ENCODE measurements at places on chromosomes 3 and 15.
A peak's percentile ranks its signal among the peaks of the same experiment; 100 is the strongest.

DNA sequence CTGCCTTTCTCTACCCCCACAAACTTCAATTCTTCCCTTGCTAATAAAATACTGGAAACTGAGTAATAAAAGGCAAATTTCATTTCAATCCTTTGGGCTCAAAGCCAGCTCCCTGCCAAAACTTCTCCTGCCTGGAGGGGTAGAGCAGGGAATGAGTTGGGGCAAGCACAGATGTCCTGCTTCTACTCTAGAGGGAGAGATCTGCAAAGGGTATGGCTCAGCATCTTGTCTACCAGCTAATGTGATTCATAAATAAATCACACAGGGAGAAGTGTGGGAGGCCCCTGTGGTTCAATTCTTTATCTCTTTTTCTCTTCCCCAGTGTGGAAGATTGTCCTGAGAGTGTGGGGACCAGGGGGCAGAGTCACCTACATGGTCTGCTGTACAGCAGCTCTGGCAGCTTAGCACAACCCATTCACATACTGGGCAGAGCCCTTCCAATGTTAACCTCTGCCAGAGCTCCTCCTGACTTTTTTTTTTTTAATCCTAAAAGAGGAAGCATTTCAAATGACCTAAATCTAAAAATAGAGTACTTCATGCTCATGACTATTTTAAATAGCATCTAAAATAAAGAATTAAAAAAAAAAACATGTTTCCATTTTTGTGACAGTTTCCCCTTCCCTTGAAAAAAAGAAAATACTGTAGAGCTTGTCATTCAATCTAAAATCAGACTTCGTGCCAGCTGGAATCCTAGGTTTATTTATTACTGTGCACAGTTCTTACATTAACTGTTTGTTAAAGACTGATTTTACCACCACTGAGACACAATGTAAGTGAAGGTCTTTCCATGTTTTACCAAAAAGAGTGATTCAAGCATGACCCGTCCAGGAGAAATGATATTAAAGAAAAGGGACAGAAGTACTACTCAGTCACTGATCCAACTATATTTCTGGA, 1083.7 kb upstream of the CFAP20DC start:
- DNase-seq = no peak

- no peak for DNase-seq
Observed at GRCh38 chr3:190495796-190496195, 18.1 kb upstream of the IL1RAP start.

- no peak for DNase-seq
Observed at GRCh38 chr3:122099255-122099654, 44.1 kb downstream of the CD86 start.

GRCh38 chr3:194925614-194926013, 239.9 kb downstream of the FAM43A start:
- DNase-seq = no peak

DNA sequence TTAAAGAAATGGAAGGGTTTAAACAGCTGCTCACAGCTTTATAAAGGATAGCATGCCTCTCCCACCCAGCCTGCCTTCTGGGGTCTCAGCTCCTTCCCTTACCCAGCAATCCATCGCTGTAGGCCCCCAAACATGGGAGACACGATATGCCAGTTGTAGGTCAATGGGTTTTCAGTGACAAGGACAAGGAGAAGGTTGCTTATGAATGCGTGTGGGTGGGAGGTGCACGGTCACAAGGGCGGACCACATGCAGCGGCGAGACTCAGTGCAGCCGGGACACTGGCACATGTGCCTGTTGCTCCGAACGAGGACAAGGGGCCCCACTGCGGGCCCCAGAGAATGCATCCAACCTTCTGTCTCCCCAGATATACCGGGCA, 67.0 kb downstream of the MGLL start:
- no peak for DNase-seq

DNA sequence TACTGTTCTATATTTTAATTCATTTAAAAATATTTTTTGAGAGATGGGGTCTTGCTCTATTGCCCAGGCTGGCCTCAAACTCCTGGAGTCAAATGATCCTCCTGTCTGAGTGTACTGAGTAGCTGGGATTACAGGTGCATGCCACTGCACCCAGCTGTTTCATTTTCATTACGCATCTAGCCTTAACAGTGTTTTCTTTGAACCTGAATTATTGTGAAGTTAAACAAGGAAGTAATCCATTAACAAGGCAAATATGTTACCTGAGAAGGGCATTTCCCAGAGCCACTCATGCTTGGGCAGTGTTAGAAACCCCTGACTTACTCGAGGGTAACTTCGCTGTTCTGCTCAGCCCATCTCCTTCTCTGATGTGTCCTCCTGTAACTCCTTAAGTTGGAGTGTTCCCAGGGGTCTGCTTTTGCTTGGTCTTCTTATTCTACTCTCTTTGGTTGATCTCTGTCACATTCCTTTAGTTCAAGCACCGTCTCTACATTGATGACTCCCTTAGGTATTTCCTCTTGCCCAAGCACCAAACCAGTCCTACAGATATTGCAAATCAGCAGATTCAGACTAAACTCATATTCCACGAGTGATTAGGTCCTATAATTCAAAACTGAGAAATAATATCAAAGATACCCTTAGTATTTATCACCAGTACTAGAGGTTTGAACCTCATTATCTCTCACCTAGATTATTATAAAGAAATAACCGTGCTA, 107.9 kb downstream of the STAC start:
- peak; percentile 86 for DNase-seq

- DNase-seq = no peak
Observed at GRCh38 chr15:89806559-89807550, 7.8 kb downstream of the ANPEP start.

DNA sequence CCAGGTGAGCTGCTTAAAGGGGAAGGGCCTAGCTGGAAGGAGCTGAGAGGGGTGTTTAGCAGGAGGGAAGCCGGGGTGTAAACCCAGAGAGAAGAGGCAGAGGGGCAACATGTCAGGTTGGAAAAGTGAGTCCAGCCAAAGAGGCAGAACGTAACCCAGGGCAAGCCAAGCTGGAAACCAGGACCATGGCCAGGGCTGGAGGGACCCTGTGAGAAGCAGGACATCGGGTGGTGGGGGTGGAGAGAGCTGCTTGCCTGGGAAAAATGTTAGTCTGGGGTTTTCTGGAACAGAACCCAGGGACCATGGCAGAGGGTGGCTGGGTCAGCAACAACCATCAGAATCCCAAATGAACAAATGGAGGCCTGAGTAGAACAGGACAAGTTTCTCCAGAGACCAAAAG, 32.6 kb downstream of the SEMA5B start:
- DNase-seq = no peak

GRCh38 chr3:16798738-16799137, 86.0 kb upstream of the PLCL2 start:
- DNase-seq = no peak

- DNase-seq = no peak
Observed at GRCh38 chr3:129697229-129697969, 90.9 kb upstream of the PLXND1 start.

- DNase-seq = no peak
Observed at GRCh38 chr15:83890587-83890986, 236.7 kb downstream of the ADAMTSL3 start.

DNA sequence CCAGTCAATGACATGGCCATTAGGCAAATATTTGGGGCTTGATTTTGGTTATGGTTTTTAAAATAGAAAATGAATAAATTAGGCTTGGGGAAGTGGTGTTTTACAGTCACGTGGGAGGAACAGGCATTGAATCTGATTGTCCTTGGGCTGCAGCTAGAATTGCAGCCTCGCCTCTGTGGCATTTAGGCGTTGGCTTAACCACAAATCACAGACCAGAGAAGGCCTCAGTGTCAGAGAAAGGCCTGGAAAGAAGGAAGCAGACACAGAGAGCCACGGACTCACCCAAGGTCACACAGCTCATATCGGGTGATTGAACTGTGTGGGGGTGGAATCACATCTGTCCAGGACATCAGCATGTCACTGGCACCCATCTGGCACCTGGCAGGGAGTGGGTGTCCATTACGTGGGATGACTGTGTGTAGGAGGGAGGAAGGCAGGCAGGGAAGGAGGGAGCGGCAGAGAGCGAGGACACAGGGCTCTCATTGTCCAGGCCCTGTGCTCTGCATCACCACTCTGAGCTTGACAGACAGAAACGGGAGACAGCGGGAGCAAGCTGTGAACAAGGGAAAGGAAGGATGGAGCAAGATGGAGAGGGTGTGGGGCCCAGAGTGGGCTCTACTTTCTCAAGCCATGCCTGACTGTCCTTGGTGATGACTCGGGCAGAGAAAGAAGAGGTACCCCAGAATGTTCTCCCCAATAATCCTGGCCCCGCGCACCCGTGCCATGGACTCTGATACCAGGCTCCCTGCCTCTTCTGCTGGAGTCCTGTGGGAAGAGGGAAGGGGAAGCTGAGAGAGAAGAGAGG, 186.4 kb downstream of the FAM43A start:
- no peak for DNase-seq

DNA sequence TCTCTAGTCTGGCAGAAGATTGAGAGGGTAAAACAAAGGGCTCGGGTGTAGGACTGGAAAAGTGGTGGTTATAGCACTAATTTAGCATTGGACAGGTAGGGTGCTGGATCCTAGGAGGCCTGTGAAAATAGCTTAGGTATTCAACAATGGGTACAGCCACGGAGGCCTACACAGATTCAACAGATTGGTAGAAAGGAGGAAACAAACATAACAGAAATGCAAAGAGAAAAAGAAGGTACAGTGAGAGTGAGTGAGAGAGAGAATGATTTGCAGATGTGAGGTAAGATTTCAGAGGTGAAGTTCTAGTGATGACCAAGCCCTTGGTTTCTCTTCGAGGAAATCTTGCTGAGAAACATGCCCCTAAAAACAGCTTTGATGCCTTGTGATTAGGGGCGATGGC, 37.9 kb downstream of the ADIPOQ start:
- no peak for DNase-seq

DNA sequence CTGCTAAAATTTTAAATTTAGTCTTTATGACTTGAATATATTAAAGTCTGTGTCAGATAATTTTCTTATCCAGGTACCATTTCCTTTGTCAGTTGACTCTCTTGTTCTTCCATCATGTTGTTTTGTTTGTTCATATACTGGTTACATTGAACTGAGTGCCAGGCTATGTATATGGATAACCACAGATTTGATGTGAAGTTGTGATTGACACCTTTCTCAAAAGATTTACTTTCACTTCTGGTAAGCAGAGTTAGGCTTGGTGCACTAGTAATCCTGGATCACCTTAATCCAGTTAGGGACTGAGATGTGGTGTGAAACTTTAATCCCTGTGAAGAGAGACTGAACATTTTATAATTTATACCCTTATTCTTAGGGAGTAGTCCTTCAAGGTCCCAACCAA, 99.4 kb downstream of the ADAM10 start:
- DNase-seq = no peak

DNA sequence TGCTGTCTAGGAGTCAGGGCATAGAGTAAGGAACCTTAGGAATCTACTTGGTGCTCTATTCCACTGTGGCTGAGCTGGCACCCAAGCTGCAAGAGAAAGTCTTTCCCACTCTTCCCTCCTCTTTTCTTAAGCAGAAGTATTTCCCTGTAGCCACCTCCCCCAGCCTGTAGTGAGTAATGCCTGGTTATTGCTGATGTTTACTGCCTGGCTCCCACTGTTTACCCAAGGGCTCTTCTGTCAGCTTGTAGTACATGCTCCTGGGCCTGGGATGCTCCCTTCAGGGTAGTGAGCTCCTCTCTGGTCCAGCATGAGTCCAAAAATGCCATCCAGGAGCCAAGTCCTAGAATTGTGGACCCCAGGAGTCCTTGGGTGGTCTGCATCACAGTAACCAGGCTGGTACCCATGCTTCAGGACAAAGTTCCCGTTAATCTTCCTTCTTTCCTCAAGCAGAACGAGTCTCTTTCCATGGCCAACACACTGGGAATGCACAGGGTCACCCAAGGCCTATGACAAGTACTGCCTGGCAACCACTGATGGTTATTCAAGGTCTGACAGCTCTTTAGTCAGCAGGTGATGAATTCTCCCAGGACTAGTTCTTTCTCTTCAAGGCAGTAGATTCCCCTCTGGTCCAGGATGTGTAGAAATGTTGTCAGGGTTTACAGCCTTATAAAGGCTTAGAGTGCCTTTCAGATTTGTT, 17.6 kb downstream of the GALK2 start:
- no peak for DNase-seq

DNA sequence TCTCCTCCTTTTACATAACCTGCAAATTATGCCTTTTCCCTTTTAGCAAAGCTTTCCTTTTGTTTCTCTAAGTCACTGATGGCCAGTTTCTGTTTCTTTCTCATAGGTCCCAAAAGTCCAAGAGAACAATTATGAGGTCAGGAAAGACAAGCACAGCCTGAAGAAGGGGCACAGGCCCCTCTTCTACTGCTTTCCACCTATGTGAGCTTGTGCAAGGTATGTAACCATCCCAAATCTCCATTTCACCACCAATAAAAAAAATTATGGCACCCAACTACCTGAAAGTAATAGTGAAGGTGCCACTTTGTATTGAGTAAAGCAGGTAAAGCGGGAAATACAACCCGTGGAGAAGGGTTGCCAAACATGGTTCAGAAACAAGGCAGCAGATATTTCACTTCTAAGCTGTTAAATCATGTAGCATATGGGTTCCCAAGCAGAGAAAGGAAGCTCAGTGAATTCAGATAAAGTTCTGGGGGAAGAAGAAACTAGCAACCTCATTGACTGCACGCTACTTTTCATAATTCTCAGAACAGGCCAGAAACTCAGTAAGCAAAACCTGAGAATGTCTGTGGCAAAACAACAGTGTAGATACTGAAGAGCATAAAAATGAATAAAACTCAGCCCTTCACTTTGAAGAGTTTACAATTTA, 4.2 kb downstream of the PLOD2 start:
- DNase-seq = no peak

- DNase-seq = no peak
Observed at GRCh38 chr3:171506743-171507319, 46.6 kb upstream of the TNIK start.

DNA sequence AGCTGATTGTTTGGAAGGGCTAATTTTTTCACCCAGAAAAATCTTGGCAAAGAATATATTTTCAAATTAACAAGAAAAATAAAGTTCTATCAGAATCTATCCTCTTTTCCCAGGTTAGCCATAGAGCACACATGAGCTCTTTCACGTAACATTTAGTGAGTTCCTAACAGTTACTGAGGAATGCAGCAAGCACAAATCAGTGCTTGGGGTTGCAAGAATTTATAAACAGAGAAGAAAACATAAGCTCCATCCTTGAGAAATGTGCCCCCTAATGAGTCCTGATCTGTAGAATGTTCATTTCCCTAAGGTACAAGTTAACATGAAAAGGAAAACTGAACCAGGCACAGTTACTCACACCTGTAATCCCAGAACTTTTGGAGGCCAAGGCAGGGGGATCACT, 13.9 kb downstream of the EOGT start:
- DNase-seq = no peak

GRCh38 chr3:63585927-63586326, 66.5 kb upstream of the SNTN start:
- no peak for DNase-seq

Measured in NCI-H2029 (cell line).